ENCODE measurements at places on chromosomes 7 and 10.

DNA sequence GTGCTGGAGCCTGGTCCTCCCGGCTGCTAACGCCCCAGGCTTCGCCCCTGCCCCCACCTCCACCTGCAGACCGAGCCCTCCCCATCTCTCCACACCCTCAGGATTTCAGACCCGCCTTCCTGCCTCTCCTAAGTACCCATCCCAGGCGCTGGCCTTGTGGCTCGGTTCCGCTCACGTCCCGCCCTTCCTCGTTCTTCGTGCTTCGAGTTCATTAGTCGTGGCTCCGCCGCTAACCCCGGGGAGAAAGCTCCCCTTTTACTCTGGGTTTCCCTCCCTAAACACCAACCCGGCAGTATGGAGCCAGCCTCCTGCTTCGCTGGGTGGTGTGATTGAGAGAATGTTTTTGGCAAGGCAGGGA, 11.2 kb downstream of the EMX2 start:
- DNase-seq, result no peak

GRCh38 chr10:103021150-103021899, 103.2 kb downstream of the CNNM2 start:
- no peak for DNase-seq

DNA sequence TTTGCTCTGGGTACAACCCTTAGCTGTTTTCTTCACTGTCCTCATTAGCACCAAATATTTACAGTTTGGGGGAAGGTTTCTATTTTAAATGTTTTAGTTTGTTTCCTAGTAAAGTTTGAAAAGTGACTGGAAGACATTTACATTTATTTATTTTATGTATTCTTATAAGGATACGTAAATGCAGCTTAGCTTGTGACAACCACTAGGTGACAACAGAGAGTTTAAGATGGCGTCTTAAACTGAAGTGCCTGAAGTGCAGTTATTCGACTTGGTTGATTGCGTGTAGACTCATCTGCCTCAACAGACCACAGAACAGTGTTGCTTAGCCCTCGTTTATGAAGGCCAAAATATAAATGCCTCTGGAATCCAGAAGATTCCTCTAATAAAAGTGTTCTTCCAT, 378.2 kb upstream of the MYO3A start:
- DNase-seq, result no peak

DNA sequence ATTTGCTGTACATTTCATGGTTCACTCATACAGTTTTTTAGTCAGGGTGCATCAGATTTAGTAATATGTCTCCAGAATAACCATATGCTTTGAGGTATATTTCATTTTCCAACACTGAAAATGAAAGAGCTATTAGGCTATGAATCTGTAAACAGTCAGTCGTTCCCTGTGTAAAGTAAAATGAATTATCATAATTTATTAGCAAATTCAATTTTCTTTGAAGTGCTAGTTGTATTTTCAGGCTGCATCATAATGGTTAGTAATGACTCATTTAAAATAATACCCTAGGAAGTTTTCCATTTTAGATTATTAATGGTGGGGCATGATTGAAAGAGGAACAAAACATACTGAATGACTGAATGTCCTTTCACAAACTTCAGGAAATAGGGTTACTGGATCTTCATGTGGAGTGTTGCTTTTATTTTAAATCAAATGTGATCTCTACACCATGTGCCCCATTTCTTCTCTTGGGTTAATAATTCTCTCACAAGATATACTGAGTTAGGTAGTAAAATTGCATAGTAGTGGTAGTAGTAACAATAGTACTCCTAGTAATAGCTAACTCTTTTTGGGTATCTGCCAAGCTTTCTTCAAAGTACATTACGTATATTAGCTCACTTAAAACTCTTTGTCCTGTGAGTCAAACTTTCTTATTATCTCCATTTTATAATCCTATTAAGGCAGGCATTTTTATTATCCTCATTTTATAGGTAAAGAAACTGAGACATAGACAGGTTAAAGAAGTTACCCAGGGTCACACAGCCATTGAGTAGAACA, 476.5 kb downstream of the SUGCT start:
- no peak for DNase-seq

GRCh38 chr10:5651388-5651764, 15.0 kb downstream of the ASB13 start:
- no peak for DNase-seq

- no peak for DNase-seq
Observed at GRCh38 chr10:44607116-44607515, 222.2 kb upstream of the CXCL12 start.

All from endodermal cell (in vitro differentiated cells).